KBM-7 (cell line): ENCODE measurements at places on chromosomes 7 and 10.

DNA sequence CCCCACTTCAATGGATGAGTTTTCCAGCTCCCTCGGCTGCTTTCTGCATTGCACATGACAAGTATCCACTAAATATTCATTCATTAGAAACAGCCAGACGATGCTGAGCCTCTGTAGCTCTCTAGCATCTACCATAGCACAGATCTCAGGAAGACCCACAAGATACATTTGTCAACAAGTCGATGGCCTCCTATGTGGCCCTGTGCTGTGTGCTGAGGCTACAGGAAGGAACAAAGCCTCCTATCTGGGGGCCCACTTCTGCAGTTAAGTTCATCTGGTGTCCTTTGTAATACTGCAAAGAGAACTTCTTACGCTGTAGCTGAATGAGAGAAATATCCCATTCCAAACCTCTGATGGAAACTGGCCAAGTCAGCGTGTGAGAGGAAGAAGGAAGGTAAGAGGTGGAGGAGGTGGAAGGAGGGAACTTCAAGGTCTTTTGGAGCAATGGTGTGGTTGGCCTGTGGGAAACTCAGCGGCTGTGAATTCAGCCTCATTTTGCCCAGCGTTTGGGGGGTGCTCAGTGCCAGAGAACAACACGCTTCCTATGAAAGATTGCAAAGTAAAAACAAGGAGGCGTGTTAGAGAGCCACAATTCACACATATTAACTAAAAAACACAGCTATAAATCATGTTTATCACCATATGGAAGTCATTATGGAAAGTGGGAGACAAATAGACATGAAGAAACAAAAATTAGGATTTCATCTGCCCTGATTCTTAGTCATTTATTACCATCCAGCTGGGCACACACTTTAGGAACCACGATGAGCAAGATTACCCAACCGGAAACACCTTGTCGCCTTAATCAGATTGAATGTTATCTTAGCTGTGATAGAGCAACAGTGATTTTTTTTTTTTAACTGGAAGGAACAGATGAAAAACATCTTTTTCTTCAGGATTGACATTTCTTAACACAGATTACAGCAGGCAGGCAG is 62.2 kb upstream of the USP6NL start:
- peak; percentile 85 for DNase-seq

GRCh38 chr7:76428868-76429805 is 4.4 kb downstream of the ZP3 start:
- peak; percentile 82 for DNase-seq

- DNase-seq, result no peak
Measured at GRCh38 chr10:71040846-71041605, 152.7 kb upstream of the PCBD1 start.

GRCh38 chr10:103557455-103557854 is 64.0 kb downstream of the NEURL1 start:
- no peak for DNase-seq

- no peak for DNase-seq
Measured at GRCh38 chr7:137538361-137538762, 194.8 kb upstream of the PTN start.

- no peak for DNase-seq
Measured at GRCh38 chr10:62979921-62980320, 153.2 kb upstream of the NRBF2 start.
